ENCODE measurements at places on chromosomes 4 and X.

DNA sequence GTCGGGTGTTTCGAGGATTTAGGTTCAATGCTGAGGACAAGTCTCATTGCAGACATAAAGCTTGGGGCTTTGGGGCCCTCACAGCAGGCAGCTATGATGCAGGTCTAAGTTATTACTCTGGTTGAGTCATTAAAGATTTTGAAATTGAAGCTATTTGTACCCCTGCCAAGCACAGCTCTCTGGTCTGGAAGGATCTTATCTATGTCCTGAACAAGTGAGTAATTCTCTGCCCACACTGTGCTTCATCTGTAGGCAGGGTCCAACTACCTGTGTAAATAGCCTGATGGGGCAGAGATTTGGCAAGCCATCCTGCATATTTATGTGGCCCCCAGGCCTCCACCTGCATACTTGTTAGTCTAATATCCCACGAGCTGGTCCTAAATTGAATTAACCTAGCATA is 41.4 kb upstream of the MAGEA4 start:
- peak; percentile 79 for DNase-seq

GRCh38 chr4:126871810-126872209 is 760.9 kb upstream of the INTU start:
- DNase-seq = no peak

DNA sequence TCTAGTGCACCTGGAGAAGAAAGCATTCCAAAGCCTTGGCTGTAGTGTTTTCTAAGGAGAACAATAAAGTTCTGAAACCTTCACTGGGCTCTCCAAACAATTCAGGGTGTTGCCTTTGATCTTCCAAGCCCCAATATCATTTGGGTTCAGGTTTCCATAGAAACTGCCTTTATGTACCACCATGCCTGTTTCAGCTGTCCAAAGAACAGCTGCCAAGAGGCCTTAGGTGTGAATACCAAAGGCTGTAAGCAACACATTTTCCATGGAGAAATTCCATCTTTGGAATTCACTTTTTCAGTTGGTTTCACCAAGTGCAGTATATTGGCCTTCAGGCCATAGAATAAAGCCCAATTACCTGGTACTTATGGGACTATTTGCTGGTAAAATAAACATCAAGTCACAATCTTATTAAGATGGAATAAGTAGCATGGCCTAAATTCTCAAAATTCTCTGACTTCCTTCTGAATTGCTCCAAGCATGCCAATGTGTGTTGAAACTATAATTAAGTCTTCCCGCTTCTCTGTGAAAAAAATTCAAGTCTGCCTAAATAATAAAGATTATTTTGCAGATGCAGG is 61.9 kb downstream of the COX18 start:
- peak; percentile 23 for DNase-seq

- peak; percentile 18 for DNase-seq
These were observed 14.1 kb downstream of the S100G start for GRCh38 chrX:16664074-16664473.

DNA sequence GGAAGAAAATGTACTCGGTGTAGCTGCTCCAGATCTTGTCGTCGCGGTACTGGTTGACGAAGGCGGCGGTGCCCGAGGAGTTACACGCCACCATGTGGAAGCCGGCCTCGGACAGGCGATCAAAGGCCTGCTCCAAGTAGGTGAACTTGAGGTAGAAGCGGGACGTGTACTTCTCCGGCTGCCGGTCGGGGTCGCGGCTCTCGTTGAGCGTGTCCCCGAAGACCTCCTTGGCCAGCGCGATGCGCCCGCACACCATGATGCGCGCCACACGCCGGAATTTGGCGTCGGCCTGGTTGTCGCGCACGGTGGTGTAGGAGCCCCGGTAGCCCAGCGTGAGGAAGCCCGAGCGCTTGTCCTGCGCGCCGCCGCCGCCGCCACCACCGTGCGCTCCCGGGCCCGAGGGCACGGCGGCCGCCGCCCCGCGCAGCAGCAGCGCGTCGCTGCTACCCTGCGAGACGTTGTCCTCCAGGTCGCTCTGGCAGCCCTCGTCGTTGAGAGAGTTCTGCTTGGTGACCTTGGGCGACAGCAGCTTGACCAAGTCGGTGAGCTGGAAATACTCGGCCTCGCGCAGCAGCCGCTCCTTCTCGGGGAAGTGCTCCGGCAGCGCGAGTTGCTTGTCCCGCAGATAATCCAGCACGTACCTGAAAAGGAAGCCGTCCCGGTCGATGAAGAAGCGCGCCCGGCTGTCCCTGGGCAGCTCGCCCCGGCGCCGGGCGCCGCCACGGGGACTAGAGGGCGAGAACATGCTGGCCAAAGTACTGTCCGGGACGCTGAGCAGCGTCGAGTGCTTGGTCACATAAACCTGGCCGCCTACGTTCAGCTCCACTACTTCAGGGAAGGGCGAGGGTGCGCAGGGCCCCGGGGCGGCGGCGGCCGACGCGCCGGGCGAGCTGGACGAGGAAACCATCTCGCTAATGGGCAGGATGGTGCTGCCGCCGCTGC is 775 bp downstream of the KCTD8 start:
- DNase-seq = no peak

DNA sequence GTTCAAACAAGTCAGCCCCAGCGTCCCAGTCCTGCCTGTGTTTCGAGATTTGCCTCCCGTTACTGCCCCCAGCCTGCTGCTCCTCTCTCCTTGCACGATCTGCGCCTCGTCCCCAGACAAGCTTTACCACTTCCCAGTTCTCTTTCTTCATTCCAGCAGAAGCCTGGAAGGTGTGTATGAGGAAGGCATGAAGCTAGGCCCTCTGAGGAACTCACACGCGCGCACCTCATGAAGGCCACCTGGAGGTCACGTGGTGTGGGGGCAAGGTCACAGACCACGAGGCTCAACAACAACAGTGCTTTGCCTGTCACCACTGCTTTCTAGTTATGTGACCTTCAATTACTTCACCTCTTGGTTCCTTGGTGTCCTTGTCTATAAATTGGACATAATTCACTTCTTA is 181.0 kb downstream of the PALLD start:
- DNase-seq = no peak

GRCh38 chrX:9581771-9582385 is 117.0 kb downstream of the TBL1X start:
- no peak for DNase-seq

DNA sequence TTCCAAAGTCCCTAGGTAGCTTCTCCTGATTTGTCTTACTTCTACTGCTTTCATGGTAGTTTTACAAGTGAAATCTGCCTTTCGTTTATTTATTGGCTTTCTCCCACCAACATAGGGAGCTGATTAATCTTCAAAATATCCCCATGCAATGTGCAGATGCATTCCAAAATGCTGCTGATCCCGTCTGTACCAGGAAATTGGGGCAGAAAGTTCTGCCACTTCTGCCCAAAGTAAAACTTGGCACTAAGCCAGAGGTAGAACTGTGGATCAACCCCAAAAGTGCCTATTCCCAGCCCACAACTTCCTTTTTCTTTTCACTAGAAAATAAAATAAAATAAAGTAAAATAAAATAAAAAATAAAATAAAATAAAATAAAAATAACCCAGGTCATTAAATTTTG is 47.3 kb upstream of the PPARGC1A start:
- DNase-seq = peak; percentile 48

- DNase-seq = no peak
These were observed 25.1 kb upstream of the FAM156A start for GRCh38 chrX:52983321-52984000.

DNA sequence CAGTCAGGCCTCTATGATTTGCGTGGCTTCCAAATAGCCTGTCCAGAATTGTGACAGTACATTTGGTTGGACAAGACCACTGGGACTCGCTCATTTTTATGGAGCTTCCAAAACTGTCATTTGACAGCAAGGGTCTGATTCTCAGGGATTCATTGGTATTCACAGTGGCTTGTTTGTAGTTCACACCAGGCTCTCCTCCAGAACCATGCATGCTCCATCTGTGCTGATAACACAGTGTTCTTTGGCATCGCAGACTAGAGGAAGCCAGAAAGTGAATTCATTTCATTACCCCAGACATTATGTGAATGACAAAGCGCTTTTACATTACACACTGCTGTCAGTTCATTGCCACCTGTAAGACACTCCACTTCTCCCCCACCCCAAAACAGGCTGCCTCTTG is 208.3 kb downstream of the ARHGAP10 start:
- no peak for DNase-seq

- DNase-seq = peak; percentile 95
These were observed 106.6 kb upstream of the PDE5A start for GRCh38 chr4:119735165-119735651.

DNA sequence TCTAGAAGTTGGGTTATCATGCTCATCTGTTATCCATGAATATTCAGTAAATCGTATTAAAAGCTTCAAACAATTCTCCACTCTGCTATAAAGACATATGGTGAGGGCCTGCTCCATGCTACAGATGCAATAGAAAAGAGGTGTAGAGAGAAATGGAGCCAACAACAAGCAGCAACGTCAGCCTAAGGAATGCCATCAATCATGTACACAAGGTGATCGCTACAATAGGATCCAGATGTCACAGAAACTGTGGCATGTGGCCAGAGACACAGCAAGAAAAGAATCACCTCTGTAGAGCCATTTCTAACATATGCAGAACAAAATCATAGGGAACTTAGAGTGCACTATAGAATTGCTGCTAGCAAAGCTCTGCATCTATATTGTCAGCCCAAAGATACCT is 1188.1 kb downstream of the PCDH7 start:
- no peak for DNase-seq

DNA sequence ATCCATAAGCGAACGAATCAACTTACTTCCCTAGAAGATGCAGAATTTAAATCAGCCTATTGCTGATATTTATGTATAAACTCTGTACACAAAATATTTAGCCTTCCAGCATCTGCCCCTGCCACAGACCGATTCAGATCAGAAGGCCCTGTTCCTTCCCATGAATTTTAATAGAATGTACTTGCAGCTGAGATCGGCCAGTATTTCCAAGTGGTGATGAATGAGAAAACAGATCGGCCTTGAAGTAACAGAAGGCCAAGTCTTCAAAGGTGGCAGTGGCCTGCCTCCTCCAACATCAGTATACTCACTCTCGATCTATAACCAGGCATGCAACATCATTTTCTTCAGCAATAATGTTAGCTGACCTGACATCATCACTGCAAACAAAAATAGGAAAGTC is 66.4 kb downstream of the PRKG2 start:
- DNase-seq = no peak

- no peak for DNase-seq
These were observed 64.0 kb downstream of the ELOVL6 start for GRCh38 chr4:110134269-110134869.

GRCh38 chrX:153608806-153609205 is 9.9 kb upstream of the CCNQ start:
- DNase-seq = no peak

DNA sequence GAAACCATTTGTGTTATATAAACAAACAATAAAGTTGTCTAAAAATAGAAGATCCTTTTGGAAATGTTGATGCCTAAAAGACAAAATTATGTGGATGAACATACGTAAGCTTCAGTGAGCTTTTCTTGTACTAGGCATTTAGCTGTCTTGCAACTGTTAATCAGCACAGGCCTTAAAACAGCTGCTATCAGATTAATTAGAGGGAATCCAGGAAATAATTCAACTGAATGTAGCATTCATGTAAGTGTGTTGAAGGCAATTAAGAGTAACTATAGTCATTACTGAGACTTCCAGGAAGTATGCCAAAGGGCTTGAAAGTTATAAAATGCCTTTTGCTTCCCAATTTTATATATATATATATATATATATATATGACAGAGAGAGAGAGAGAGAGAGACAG is 248.7 kb downstream of the IL1RAPL1 start:
- no peak for DNase-seq

DNA sequence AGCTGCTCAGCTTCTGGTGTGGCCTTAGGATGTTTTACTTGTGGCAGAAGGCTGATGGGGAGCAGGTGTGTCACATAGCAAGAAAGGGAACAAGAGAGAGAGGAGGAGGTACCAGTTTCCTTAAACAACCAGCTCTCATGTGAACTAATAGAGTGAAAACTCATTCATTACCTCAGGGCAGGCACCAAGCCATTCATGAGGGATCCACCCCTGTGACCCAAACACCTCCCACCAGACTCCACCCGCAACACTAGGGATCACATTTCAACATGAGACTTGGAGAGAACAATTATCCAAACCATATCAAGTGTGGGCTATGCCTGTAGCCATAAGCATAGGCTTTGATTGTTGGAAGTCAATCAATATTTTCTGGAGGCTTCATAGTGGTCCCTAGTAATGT is 56.0 kb downstream of the GSX2 start:
- no peak for DNase-seq

- DNase-seq = no peak
These were observed 3.0 kb downstream of the KIAA0232 start for GRCh38 chr4:6785572-6785925.

DNA sequence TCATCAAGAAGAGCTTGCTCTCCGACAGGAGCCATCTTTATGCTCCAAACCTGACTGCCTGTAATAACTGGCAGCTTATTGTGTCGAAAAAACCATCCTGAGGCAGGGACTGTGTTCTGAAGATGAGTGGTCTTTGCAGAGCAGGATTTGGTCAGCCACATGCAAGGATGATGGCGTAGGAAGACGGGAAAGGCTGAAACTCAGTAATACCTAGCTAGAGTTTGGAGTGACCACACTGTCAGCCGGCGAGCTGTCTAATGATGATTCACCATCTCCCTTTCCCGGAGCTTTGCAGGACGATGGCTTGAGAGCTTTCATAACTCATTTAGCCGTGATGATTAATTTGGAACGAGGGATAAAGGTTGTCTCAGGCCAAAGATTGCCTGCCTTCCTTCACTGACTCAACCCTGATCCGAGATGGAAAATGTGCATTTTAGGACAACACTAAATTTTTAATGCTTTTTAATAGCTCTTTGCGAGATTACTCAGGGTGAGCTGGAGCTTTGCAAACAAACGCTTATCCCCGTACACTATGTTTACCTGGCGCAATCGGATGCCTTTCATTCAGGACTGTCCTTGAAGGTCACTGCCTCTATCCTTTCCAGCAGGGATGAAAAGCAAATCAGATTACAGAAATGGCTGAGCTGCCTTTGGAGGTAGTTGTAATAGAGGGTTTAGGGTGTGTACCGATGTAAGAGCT is 288.5 kb downstream of the ASMT start:
- DNase-seq = peak; percentile 57

Measured in LHCN-M2 (cell line).